Hippocampal formation (tissue), 2 donors: ENCODE measurements at places on chromosomes 1 and 21.
A peak's percentile ranks its signal among the peaks of the same experiment; 100 is the strongest.

GRCh38 chr1:220189750-220190347 lies 82.4 kb downstream of the RAB3GAP2 start:
- no peak for DNase-seq

DNA sequence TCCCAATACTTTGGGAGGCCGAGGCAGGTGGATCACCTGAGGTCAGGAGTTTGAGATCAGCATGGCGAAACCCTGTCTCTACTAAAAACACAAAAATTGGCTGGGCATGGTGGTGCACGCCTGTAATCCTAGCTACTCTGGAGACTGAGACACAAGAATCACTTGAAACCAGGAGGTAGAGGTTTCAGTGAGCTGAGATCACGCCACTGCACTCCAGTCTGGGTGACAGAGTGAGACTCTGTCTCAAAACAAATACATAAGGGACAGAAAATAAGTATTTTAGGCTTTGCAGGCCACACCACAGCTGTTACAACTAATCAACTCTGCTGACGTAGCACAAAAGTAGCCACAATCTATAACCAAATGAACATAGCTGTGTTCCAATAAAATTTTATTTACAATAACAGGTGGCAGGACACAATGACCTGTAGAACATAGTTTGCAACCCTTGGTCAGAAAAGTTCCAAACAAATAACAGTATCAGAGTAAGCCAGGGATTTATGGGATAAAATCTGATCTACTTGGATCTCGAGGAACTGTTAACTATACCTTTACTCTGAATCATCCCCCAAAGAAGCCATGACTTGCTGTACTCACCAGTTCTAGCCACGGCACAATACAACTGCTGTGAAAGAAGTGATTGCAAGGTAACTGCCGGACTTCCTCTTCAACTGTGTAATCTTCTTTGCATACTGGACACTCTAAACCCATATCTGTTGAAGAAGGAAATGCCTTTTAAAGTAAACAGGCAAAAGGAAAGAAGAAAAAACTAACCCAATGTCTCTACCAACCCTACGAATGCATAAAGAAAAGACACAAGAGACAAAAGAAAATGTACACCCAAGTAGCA lies 28.3 kb downstream of the CD160 start:
- no peak for DNase-seq

DNA sequence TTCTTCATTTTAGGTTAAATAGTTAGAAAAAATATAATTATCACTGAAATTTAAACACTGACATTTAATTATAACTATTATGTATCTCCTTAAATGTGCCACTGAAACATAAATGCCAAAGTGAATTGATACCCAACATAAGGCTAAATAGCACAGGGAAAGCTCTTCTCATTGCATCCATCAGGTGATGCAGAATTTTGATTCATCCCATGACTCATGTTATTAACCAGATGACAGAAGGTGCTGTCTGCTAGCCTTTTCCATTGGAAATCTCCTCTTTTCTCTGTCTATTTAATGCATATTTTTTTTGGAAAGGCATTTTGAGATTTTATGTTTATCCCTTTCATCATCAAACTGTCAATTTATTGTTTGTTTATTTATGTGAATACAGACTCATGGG lies 136.8 kb downstream of the KCNK2 start:
- no peak for DNase-seq

DNA sequence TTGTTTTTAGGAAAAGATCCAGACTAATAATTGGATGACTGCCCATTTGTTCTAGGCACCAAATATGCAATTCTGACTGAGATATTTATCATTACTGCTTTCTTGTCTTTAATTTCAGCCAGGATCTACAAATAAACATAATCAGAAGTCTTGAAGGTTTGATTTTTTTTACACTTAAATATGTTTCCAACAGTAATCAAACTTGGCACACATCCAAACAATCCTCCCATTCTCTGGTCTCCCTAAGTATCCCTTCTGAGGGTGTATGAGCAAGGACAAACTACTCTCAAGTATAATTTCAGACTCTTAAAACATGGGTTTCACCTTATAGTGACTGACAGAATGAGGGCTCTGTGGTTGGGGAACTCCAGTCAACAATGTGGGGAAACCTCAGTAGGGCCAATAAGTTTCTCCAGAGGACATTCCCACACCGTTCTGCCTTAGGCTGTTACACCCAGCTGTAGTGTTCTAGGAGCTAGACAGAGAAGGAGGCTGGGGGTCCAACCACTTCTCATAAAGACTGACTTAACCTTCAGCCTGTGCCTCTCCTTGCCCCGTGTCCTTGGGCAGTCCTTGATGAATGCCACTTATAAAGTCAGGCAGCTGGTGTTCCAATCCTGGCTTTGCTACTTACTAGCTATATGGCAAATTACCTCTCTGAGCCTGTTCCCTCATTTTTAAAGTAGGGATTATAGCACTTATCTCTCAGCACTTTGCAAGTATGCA lies 1.5 kb upstream of the PALMD start:
- DNase-seq = no peak

- no peak for DNase-seq
These were observed 113.4 kb upstream of the ATP1A1 start for GRCh38 chr1:116259663-116260062.

- DNase-seq = no peak
These were observed 51.4 kb downstream of the TP53BP2 start for GRCh38 chr1:223794136-223794880.

GRCh38 chr21:38956856-38957571 lies 151.3 kb downstream of the ETS2 start:
- DNase-seq = no peak

DNA sequence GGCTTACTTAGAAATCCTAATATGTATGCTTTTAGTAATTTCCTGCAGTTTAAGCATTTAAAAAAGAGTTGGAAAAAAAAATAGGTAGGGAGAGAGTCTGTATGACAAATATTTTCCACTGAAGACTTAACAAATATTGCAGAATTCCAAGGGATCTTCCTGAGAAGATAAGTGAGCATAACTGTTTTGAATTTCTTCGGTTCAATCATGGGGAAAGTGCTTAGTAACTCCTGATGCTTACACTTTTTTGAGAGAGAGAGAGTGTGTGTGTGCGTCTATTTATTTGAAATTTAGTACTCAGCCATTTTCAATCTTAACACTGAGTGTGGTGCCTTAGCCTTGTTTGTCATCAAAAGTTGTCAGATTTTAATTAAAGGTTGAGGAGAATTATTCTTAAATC lies 18.5 kb downstream of the SON start:
- DNase-seq = no peak

- no peak for DNase-seq
These were observed 54.8 kb upstream of the SH3GLB1 start for GRCh38 chr1:86649618-86650017.

- DNase-seq = peak; percentile 70
These were observed at the start of gene CACYBP for GRCh38 chr1:174999936-175000696. Gene CACYBP (plus strand): TSS chr1:174999947. CDS start chr1:175000181, 234 bp downstream.

GRCh38 chr21:24076179-24076578 lies 1531.1 kb downstream of the MRPL39 start:
- peak; percentile 5 for DNase-seq

GRCh38 chr1:36251794-36252481 lies 27.7 kb downstream of the THRAP3 start:
- no peak for DNase-seq

DNA sequence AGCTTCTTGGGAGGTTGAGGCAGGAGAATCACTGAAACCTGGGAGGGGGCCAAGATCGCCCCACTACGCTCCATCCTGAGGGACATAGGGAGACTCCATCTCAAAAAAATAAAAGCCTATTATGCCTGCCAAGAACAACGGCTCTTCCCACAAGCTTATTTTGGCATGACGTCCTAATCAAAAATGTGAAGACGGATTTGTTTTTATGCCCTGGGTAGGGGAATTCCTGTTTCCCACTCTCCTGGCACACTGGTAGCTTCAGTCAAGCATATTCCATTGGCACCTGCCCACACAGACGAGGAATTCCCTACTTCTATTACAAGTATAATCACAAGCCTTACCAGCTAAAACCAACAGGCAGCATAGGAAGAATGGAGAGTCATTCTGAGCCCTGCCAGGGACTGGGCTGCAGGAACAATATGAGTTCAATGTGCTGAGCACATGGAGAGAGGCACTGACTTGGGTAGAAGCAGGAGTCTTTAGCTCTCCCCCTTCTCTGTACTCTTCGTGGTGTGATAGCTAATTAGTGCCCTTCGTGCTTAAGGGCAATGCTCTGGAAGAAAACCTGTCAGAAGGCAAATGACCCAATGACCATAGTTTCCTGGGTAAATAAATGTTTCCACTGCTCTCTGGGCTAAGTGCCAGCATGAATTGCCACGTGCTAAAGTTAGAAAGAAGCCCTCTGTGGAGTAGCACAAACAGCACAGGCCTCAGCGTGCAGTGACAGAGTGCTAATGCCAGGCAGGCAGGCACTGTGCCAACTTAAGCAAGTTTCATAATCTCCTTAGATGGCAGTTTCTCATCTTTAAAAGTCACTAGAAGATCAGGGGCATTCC lies 16.8 kb downstream of the TNFSF4 start:
- DNase-seq = peak; percentile 34

GRCh38 chr1:212566522-212567479 lies 41.8 kb upstream of the ATF3 start:
- DNase-seq = no peak

- no peak for DNase-seq
These were observed 619.3 kb downstream of the PTPRU start for GRCh38 chr1:29855561-29856160.

DNA sequence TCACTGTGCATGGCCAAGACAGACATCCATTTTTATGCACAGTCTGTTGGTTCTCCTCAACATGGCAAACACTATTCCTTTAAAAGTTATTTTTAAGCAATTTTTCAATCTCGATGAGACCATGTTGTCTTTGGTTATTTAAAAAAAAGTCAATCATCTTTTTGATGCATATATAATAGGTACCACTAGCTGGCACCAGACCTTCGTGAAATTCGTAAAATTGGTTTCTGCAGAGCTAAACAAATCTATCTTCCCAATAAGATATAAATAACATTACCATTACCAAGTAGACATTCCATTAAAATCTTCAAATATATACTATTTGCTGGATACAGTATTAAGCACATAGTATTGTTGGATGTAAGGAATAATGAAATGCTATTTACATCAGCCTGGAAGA lies 220.0 kb upstream of the GREM2 start:
- DNase-seq = no peak

GRCh38 chr1:80776266-80776665 lies 1024.5 kb upstream of the ADGRL2 start:
- DNase-seq = no peak

DNA sequence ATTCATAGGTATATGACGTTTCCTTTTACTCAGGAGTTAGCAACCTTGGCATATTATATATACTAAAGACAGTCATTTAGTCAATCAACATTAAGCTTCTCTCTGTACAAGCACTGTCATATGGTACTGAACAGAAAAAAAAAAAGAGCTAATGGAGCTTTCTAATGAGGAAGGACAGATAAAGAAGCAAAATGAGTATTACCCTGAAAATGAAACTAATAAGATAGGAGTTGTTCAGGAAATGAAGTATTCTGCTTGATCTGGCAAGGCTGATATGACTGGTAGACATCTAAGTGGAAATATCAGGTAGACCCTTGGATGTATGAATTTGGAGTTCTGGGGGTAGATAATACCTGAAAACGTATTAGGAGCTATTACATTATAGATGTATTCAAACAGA lies 4.3 kb upstream of the IKBKE start:
- DNase-seq = no peak

- DNase-seq = no peak
These were observed 487.0 kb downstream of the DPYD start for GRCh38 chr1:97433824-97434177.

DNA sequence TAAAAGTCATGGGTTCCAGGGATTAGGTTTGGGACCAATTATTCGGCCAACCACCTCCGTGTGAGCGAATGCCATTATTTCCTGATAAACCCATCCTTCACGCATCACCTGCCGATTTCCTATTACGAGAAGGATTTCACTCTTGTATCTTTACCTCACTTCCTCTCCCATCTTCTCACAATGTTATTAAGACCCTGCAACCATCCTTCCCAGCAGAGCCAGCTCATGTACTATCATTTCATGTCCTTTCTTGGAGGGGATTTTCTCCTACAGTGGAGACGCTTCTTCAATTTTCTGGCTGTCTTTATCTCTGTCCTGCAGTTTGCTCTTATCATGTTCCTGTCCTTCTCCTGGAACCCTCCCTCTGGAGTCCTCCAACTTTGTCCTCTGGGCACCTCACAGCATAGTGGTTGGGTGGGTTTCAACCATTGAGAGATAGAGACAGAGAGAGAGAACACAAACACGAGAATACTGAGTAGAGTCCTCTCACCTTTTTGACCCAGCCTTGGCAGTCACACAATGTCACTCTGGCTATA lies 192.2 kb downstream of the DYRK1A start:
- no peak for DNase-seq

GRCh38 chr1:46405724-46406123 lies 11.6 kb downstream of the FAAH start:
- DNase-seq = no peak

- DNase-seq = no peak
These were observed 109.6 kb downstream of the KCNN3 start for GRCh38 chr1:154760469-154760933.

GRCh38 chr1:212413902-212414327 lies 771 bp downstream of the PACC1 start:
- DNase-seq = no peak

GRCh38 chr1:36846357-36846756 lies 188.0 kb downstream of the GRIK3 start:
- DNase-seq = no peak

DNA sequence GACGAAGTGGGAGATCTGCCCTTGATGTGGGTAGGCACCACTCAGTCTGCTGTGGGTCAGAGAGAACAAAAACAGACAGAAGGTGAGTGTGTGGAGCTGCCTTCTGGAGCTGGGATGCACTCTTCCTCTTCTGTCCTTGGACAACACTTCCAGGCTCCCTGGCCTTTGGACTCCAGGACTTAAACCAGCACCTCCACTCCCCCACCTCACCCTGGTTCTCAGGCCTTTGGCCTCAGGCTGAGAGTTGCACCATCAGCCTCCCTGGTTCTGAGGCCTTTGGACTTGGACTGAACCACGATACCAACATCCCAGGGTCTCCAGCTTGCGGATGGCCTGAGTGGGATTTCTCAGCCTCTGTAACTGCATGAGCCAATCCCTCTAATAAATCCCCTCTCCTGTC lies 68.1 kb upstream of the STUM start:
- DNase-seq = no peak

DNA sequence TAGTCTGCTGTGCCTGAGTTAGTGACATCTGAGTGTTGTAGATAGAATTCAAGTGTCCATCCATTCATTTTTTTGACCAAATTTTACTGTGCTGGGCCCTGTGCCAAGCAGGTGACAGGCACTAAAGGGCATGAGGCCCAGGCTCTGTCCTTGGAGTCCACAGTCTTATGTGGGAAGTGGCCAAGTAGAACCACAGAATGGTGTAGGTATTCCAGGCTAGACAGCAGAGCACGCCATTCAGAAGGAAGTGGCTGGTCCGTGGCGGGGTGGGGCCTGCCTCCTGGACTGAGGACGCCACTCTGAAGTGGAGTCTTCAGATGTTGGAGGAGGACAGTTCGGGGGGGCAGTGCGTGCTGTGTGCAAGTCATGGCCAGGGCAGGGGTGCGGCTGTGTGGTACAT lies 68.9 kb upstream of the ACTL8 start:
- DNase-seq = no peak

- DNase-seq = no peak
These were observed 918.2 kb upstream of the ADGRL2 start for GRCh38 chr1:80882553-80882952.
